ENCODE measurements at places on chromosomes 6 and 20.

DNA sequence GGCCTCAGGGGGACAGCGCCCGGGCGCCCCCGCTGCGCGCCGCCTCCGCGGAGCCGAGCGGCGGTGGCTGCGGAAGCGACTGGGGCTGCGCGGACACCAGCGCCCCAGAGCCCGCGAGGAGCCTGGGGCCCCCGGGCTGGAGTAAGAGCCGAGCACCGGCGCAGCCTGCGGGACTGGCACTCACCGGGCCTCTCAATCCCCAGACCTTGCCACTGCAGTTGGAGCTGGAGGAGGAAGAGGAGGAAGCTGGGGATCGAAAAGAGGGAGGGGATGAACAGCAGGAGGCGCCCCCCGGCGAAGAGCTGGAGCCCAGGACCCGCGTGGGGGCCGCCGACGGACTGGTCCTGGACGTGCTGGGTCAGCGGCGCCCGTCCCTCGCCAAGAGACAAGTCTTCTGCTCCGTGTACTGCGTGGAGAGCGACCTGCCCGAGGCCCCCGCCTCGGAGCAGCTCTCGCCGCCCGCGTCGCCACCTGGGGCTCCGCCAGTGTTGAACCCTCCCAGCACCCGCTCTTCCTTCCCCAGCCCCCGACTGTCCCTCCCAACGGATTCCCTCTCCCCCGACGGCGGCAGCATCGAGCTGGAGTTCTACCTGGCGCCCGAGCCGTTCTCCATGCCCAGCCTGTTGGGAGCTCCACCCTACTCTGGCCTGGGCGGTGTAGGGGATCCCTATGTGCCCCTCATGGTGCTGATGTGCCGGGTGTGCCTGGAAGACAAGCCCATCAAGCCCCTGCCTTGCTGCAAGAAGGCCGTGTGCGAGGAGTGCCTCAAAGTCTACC lies 590 bp downstream of the RNF217 start:
- DNase-seq = peak; percentile 53

DNA sequence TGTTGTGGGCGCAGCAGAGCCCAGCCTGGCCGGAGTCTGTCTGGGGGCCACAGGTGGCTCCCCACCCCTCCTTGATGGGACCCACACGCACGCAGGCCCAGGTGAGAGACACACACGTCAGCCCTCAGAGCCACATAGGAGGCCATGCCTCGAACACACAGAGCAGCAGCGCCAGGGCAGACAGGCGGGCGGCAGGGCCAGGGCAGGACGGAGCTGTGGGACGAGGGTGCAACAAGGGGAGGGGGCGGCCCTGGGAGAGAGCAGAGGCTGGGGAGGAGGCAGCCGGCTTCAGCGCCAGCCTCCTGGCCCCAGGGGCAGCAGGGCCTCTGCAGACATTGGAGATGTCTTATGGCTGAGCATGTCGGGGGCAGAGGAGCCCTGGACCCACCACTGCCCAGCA lies 42.5 kb downstream of the KCNQ2 start:
- no peak for DNase-seq

- DNase-seq = no peak
Observed at GRCh38 chr20:50399917-50400704, 110.1 kb upstream of the PTPN1 start.

GRCh38 chr6:152637296-152638047 lies at the start of gene SYNE1:
TSS of gene SYNE1 (minus strand) at chr6:152637362. CDS start at chr6:152628331, 9,031 bp downstream.
- no peak for DNase-seq

DNA sequence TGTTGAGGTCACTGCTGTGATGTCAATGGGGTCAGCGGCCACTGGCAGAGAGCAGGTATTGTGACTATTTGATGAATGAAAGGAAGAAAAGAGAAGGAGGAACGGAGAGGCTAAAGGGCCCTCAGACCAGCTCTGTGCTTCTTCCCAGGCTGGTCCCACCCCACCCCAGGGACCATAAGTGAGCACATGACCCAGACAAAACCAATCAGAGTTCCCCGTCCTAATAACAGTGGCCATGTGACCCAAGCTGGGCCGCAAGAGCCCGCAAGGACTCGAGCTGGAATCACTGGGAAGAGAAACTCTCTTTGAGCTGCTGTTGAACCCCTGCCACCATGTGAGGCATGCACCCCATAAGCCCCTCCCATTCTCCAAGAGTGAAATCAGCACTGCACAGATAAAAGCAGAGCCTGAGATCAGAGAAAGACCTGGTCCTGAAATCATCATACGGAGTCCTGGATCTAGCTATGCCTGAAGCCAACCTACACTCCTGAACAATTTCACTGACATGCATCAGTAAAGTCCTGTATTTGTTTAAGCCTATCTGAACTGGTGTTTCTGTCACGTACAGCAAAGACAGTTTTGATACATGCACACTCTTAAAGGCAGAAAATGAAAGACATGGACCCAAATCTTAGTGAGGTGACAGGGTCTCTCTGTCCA lies 90.2 kb downstream of the PREX1 start:
- no peak for DNase-seq

GRCh38 chr20:38986663-38987062 lies 24.5 kb downstream of the DHX35 start:
- DNase-seq = no peak

GRCh38 chr6:156949376-156949775 lies 172.2 kb downstream of the ARID1B start:
- DNase-seq = no peak

GRCh38 chr6:6007366-6008088 lies 802 bp upstream of the NRN1 start:
- DNase-seq = peak; percentile 75

DNA sequence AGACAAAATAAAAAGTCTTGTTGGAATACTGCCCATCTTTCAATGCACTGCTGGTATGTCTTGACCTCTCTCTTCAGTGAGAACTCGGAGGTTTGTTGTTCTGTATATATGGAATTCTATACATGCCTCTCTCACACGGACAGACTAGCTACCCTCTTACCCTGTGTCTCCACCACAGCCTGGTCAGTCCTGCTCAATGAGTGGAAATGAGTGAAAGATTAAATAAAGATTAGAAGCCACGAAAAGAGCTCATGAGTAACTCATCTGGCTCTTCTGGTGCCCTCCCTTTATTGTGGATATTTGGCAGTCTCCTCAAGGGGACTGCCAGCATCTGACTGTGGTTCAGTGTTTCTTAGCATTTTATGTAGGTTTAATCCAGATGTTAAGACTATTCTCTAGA lies 262.8 kb upstream of the MAP3K7 start:
- DNase-seq = no peak

- peak; percentile 90 for DNase-seq
Observed at GRCh38 chr6:154164397-154164796, 125.4 kb downstream of the OPRM1 start.

GRCh38 chr6:131733376-131734016 lies 22.7 kb upstream of the CTAGE9 start:
- DNase-seq = no peak

DNA sequence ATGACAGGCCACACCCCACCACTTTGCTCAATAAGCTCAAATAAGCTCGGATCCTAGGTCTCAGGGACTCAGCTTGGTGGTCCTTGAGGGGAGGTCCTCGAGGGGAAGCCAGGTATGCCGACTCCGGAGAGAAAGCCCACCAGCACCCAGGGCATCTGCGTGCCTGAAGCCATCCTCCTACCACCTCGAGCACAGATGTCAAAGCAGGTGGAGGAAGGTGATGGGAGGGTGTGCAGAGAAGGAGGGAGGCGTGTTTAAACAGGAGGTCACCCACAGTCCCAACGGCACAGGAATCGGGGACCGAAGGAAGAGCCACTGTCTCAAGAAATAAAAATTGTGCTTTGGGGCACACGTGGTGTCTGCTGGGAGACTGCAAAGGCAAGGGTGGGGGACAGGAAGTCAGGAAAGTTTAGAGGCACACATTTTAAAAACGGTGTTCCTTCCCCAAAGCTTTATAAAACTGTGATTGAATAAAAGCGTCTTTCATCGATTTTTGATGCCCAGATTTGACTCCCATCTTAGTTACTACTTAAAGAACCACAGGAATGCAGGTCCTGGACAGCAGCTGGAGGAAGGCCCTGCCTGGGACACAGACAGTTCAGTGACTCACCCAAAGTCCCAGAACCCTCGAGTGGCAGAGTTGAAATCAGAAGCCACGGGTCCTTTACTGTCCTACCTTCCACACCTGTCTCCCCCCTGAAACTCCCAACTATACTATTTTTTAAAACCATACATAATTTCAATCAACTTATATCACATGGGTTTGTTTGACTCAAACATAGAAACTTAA lies 221.0 kb upstream of the PDE10A start:
- no peak for DNase-seq

DNA sequence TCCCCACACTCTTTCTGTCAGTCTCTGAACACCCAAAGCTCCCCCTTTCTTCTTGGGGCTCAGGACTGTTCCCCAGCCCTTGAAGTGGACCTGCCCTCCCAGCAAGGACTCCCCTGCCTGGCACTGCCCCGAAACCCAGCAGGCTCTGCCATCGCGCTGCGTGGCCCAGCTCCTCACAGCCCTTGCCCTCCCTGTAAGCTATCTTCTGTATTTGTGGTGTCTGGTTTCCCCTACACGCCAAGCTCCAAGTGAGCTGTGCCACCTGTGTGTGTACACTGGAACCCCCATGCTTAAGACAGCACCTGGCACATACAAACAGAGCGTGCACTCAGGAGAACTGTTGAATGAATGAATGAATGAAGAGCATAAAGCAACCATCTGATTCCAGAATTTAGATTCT lies 57.7 kb downstream of the TMEM242 start:
- no peak for DNase-seq

- DNase-seq = no peak
Observed at GRCh38 chr6:10505529-10505928, 15.6 kb upstream of the GCNT2 start.

DNA sequence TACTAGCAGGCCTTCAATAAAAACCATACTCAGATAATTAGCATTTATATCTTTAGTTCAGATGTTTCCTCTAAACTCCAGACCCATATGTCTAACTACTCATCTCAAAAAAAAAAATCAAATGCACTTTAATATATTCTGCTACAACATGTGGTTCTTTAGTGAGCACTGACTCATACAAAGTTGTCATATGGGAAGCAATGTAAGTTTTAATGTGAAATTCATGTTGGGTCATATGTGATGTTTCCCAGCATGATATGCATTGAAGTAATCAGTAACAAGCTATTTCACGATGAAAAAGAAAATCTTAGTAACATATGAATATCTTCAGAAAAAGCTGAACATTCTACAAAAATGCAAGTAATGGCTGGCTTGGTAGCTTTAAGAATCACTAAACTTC lies 859.7 kb upstream of the ADGRB3 start:
- DNase-seq = no peak

GRCh38 chr20:32480371-32481241 lies 104.5 kb downstream of the NOL4L start:
- DNase-seq = peak; percentile 36

DNA sequence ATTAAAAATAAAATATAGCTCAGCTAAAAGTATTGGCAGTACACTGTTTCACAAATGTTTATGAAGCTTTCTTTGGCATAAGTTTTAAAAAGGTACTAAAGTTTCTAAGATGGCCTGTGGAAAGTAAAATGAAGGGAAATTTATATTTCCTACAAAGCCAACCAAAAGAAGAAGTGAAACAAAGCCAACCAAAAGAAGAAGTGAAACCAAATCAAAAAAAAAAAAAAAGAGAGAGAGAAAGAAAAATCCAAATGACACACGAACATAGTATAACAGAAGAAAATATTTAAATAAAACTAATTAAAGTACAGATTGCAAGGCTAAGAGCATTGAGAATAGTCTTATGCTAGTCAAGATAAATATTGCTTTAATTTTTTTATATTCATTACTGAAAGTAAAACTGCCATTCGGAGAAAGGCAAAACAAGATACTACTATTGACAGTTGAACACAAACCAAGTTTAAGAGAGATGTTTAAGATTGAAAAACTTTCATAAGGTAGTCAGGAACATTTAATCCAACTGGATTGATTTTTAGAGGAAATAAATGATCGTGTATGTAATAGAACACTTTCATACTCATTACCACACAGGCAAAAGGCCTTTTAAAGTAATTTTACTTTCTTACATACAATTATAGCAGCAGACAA lies 12.8 kb upstream of the KHDRBS2 start:
- no peak for DNase-seq

- DNase-seq = no peak
Observed at GRCh38 chr6:71031912-71032311, 75.1 kb upstream of the B3GAT2 start.

- DNase-seq = no peak
Observed at GRCh38 chr6:617456-618100, 39.3 kb downstream of the HUS1B start.

- no peak for DNase-seq
Observed at GRCh38 chr6:167835260-167835659, 8.5 kb downstream of the AFDN start.

DNA sequence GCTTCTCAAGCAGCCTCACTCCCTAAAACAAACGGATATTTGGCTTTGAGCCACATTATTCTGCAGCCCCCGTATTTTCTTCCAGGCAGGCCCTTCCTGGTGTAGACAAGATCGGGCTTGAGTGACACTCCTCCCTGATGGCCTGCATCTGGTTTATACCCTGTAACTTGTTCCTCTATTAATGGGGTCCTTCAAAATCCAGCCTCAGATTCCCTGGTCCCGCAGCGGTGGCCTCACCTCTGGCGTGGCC lies 375 bp upstream of the TMEM14C start:
- no peak for DNase-seq

GRCh38 chr6:151290877-151291721 lies 51.3 kb downstream of the AKAP12 start:
- DNase-seq = peak; percentile 63

- no peak for DNase-seq
Observed at GRCh38 chr20:46307999-46308257, 370 bp downstream of the CDH22 start.

- no peak for DNase-seq
Observed at GRCh38 chr20:7248281-7249201, 481.1 kb downstream of the BMP2 start.

DNA sequence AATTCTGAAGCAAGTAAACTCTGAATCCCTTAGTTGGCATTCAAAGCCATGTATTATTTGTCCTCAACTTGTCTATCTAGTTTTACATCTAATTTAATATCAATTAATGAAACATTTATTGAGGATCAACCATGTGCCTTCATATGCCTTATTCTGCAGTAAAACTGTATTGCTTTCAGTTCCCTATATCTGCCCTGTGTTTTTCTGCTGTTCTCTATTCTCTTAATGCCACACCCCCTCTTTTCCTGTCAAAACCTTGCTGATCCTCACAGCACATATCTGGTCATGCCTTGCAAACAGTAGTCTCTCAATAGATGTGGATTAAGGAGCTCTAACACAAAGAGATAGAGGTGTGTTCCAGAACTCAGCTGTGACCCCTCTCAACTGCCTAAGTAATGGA lies 2.0 kb downstream of the FIG4 start:
- DNase-seq = no peak

DNA sequence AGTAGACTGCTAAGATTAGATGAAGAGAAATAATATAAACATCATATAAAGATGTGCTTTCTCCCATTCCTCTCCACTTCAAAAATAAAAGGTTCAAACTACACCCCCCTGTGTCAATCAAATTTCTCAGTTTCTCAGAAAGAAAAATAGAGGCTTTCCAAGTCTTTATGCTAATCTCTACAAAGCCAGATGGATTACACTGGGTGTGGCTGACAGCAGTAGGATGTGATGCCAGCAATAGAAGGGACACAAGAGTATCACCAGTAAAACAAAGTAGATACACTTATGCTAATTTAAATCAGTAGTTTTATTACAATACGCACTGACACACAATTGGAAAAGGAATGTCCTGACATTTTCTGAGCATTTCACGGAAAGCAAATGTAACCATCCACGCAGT lies 353.4 kb downstream of the RNGTT start:
- DNase-seq = no peak

Data from brain (organoid and tissue), 16 donors.